ENCODE measurements at places on chromosomes 16 and 17.

DNA sequence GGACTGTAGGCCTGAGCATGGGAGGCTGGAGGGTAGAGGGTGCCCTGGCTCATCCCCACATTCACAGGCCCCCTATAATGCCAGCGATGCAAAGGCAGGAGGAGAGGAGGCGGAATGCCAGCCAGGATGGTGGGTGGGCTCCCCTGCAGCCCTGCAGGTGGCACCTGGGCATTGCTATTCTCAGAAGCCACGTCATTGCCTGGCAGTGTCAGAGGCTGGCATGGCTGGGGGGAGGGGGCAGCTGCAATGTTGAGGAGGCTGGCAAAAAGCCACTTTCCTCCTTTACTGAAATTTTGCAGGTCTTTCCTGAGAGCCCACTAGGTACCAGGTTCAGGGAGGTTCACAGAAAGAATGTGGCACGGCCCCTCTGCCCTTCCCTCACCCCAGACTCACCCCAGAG is 36.2 kb downstream of the RAB11FIP4 start:
- no peak for DNase-seq

- no peak for DNase-seq
Measured at GRCh38 chr17:79530361-79531105, 80.3 kb downstream of the RBFOX3 start.

DNA sequence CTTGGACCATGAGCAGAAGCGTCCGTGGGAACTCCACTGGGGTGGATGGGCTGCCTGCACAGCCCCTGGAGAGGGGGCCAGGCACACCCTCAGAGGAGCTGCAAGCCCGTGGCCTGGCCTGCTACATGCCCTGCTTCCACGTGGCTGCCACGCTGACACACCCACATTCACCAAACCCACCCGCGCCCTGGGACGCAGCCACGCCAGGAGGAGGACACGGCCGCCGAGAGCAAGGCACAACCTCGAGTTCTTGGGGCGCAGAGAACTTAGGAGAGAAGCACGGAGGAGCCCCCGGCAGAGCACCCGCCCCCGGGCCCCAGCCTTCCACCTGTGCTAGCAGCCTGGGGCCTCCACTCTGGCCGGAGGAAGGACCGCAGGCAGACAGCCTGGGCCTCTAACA is 18.8 kb downstream of the CASKIN1 start:
- no peak for DNase-seq

DNA sequence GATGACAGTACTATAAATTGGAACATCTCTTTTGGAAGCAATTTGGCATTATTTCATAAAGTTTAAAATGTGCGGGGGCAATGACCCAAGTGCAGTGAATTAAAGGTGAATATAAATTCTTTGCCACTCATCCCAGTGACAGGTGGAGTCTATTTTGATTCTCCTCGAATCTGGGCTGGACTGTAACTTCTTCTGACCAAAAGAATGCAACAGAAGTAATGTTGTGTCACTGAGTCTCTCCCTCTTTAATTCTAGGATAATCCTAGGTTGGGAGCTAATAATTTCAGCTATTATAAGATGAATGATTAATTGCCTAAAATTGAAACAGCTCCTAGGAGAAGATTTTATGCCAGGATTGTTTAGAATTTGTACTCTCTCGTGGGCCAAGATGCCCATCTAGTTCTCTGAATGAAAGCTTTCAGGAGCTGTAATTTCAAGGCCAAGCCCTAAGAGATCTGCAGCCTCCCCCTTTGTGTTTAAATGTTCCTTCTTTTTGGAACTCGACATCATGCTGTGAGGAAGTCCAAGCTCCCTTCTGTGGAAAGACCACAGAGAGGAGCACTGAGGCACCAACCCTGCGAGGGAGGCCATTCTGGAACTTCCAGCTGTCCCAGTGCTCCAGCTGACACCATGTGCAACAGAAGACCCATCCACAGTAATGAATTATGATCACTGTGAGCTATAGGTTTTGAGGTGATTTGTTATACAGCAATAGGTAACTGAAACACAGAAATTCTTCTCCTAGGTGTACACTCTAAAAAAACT is 208.1 kb downstream of the COPRS start:
- peak; percentile 56 for DNase-seq

- no peak for DNase-seq
Measured at GRCh38 chr17:57195785-57196460, 60.4 kb upstream of the MSI2 start.

GRCh38 chr16:57092786-57093411 is 516 bp downstream of the CPNE2 start:
- peak; percentile 31 for DNase-seq

Measured in myocyte (in vitro differentiated cells).